ENCODE measurements at places on chromosomes 2 and 18. TPM values are rescaled to one million over a fixed set of nuclear protein-coding genes. Genes with fewer than 3 reads are reported as not detected.

The FSIP2 gene
- not detected for total RNA-seq

The SOX11 gene
- total RNA-seq: not detected

The NRP2 gene
- 0.91 TPM for total RNA-seq

The STARD6 gene
- total RNA-seq: not detected

The L3MBTL4 gene
- total RNA-seq: 0.18 TPM

The DCDC2C gene
- not detected for total RNA-seq

The TCF23 gene
- not detected for total RNA-seq

The ME2 gene
- total RNA-seq: 114 TPM

- DNase-seq: no peak
Measured at GRCh38 chr2:48274040-48274439, 255.9 kb upstream of the STON1 start.

DNA sequence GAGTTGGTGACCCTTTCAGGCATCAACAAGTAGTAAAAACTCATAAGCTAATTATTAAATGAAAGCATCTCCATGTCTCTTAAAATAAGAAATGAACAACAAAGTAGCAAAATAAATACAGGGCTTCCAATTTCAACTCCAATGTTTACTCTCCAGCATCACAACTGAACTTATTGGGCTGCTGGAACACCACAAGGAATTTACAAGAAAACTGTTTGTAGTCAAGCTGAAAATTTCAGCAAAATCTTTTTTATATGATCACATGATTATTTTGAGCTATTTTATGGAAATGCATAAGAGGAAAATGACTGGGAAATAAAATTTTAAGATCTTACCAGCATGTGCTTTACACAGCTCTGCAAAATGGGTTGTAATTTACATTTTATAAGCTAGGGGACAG lies 28.1 kb downstream of the COBLL1 start:
- DNase-seq: no peak

DNA sequence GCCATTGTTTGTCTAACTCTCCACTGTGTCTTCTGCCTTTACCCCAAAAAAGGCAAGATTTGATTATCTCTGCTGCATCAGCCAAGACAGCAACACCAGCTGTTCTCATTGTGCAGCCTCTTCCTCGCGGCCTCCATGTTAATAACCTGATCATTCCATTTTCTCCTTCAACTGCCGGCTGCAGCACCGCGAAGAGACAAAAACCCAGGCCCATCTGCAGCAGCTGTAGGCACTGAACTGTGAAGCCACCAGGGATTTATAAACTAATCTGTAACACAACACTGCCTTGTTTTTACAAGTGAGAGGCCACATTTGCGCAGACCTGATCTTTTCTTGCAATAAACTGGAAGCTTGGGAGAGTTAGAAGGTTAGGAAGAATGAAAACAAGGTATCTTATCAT lies 147.8 kb downstream of the SATB2 start:
- no peak for DNase-seq

DNA sequence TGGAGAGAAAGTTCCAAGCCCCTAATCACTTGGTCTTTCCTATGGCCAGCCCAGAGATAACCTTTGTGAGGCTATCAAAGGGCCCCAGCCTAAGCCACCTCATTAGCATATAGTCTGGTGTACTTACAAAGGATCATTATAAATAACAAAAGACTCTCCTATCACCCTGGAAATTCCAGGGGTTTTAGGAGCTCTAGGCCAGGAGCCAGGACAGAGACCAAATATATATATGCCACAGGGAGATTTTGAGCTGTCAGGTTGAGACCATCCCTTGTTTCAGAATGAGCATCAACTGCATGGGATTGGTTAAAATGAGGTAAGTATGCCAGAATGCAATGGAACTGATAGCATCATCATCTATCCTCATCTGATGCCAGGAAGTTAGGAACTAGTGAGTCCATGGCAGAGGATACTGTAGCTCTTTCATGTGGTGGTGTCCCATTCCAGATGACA lies 32.1 kb upstream of the CHRNA1 start:
- DNase-seq: no peak

- DNase-seq: no peak
Measured at GRCh38 chr18:44685296-44685695, 4.6 kb downstream of the SETBP1 start.

DNA sequence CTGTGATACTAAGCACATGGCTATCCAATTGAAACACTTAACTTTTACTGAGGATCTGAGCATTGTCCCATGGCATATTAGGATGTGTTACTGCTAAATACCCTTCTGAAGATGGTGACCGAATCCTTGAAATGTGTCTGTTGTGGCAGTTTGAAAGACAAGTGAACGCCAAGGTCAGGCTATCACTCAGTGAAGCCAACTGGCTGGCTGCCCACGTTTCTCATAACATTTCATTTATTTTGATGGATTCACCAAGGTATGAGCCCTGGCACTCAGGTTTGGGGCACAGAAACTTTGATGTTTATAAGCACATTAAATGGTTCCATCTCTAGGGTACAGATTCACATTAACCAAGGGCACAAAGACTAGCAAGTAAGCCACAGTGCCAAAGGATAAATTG lies 850.3 kb downstream of the DPP10 start:
- DNase-seq: no peak

GRCh38 chr18:74450626-74451025 lies 6.5 kb downstream of the DIPK1C start:
- no peak for DNase-seq

DNA sequence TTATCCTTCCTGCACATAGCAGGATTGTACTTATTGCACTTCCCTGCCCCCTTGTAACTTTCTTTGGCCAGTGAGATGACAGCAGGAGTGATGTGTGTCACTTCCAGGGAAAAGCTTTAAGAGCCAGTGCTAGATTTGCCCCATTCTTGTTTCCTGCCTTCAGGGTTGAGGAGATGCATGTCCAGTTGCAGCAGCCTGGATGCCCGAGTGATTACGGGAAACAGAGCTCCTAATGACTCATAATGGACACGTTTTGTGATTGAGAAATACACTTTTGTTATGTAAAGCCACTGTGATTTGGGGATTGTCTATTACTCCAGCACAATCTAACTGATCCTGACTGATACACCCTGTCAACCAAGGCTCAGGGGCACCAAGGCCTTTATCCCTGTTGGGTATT lies 5.0 kb upstream of the TET3 start:
- no peak for DNase-seq

GRCh38 chr2:127072970-127073369 lies 34.0 kb downstream of the BIN1 start:
- DNase-seq: no peak

- DNase-seq: no peak
Measured at GRCh38 chr2:200376513-200377354, 70.2 kb downstream of the SPATS2L start.

GRCh38 chr2:83006961-83007360 lies 1452.1 kb downstream of the SUCLG1 start:
- no peak for DNase-seq

- no peak for DNase-seq
Measured at GRCh38 chr18:43587538-43588153, 310.4 kb upstream of the SYT4 start.

DNA sequence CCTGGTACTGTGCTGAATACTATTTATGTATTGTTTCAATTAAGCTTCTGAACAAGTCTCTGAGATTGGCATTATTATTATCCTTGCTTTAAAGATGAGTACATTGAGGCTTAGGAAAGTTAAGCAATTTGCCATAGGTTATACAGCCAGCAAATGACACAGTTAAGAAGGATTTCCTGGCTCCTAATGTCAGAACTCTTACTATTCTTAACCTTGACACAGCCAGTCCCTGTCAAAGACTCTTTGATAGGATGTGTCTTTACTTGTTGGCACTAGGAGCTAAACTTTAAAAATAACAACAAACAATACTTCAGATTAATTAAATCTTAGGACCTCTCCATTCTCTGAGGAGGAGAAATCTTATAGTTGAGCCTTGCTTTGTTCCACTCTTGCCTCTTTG lies 70.6 kb downstream of the UBR3 start:
- DNase-seq: no peak

- DNase-seq: no peak
Measured at GRCh38 chr18:48929941-48930713, 20.6 kb downstream of the SMAD7 start.

- no peak for DNase-seq
Measured at GRCh38 chr18:62877411-62878221, 162.3 kb downstream of the PHLPP1 start.

DNA sequence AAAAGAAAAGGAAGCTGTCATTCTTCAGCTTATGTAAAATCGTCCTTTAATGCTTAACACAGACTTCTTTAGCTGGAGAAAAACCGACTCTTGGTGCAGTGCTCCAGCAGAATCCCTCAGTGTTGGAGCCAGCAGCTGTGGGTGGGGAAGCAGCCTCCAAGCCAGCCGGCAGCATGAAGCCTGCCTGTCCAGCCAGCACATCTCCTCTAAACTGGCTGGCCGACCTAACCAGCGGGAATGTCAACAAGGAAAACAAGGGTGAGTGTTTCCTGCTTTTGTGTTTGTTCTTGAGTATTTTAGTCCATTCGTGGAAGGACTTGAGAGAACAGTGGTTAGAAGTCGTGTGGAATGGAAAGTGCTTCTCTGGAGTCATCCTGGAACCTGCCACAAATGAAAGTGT lies 38.9 kb downstream of the KDM3A start:
- DNase-seq: no peak

GRCh38 chr18:8786483-8787370 lies 81.4 kb downstream of the MTCL1 start:
- DNase-seq: no peak

DNA sequence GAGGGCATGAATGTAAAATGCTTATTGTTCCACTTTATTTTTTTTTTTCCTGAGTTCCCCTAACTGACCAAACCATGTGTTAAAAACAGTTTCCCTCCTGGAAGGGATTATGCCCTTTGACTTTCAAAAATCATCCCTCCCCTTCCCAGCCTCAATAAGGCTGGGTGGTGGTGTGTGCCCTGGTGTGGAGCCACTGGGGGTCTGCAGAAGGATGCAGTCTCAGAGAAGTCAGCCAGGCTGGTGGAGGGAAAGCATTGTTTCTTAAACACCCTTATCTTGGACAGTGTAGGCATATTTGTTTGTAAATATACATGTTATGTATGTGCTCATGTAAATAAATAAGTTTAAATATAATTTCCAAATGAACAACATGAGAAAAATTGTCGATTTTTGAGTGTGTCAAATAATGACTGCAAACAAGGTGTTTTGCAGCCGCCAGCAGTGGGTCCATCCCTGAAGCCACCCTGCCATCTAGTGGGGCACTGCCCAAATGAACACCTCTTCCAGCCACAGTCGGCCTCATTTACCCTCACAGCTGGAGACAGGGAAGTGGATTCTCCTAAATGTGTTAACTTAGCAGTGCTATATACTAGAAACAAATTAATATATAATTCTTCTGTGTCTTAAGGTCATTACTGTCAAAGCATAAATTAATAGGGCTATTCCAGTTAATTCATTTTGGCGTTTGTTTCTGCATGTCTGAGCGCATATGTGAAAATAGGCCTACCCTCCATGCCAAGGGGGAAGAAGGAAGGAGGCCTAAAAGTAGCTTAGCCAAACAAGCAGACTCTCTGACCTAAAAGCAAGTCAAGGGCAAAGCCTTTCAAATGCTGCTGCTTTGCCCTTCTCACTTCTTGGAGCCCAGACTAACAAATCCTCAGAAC lies 209.6 kb upstream of the PIK3C3 start:
- DNase-seq: no peak

- DNase-seq: no peak
Measured at GRCh38 chr2:39568561-39569006, 97.1 kb upstream of the TMEM178A start.
